Right ventricle myocardium inferior (tissue), 1 donor: ENCODE measurements at places on chromosomes 3 and 15. TPM values are rescaled to one million over a fixed set of nuclear protein-coding genes. Genes with fewer than 3 reads are reported as not detected.

The PARP15 gene
- 0.51 TPM for total RNA-seq

The CFAP91 gene
- total RNA-seq, result 0.70 TPM

The SLCO3A1 gene
- 45.9 TPM for total RNA-seq

The DPPA2 gene
- not detected for total RNA-seq

The NAALADL2 gene
- 5.2 TPM for total RNA-seq

The TLR9 gene
- 0.38 TPM for total RNA-seq

The TGM4 gene
- total RNA-seq, result not detected

The IQCH gene
- 0.51 TPM for total RNA-seq

The CD96 gene
- 0.35 TPM for total RNA-seq

The LIPH gene
- 0.22 TPM for total RNA-seq

The HTD2 gene
- 14.7 TPM for total RNA-seq

The LRRC34 gene
- total RNA-seq, result 1.6 TPM

The PAQR9 gene
- 13.7 TPM for total RNA-seq

The ABTB1 gene
- 31.7 TPM for total RNA-seq

The INKA1 gene
- total RNA-seq, result 3.1 TPM
